ENCODE measurements at places on chromosomes 6 and 20. TPM values are rescaled to one million over a fixed set of nuclear protein-coding genes. Genes with fewer than 3 reads are reported as not detected.

The SNX3 gene
- 143 TPM for total RNA-seq

The LSM2 gene
- 41.6 TPM for total RNA-seq

The SIRPG gene
- total RNA-seq: 2.5 TPM

GRCh38 chr6:75855052-75855451, 106.0 kb downstream of the MYO6 start:
- H3K27ac ChIP-seq: no peak overlapping the region
- DNase-seq: no peak
- H3K4me1 ChIP-seq: peaks cover 2% of the 10 kb centered on the region
- no peaks in the 10 kb centered on the region for H3K27me3 ChIP-seq
- peaks cover 5% of the 10 kb centered on the region for H3K36me3 ChIP-seq
- H3K4me3 ChIP-seq: no peak overlapping the region

DNA sequence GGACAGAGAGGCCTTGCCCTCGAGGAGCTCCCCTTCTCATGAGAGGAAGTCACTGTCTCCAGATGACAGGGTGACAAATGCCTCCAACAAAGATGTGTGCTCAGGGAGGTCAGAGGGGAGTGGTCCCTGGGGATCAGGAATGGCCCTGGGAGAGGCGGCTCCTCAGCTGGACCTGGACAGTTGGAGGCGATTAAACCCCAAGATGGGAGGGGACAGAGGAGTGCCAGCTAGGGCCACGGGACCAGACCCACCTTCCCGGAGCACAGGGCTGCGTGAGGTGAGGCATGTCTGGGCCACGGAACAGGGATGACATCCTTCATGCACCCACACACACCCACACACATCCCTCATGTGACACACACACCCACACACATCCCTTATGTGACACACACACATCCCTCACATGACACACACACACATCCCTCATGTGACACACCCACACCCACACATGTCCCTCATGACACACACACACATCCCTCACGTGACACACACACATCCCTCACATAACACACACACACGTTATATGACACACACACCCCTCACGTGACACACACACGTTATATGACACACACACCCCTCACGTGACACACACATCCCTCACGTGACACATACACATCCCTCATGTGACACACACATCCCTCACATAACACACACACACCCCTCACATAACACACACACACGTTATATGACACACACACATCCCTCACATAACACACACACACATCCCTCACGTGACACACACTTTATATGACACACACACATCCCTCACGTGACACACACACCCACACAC, 57.4 kb upstream of the SLCO4A1 start:
- no peak overlapping the region for H3K27ac ChIP-seq
- H3K36me3 ChIP-seq: no peaks in the 10 kb centered on the region
- H3K4me3 ChIP-seq: no peak overlapping the region
- H3K27me3 ChIP-seq: peaks cover 8% of the 10 kb centered on the region

- no peak for DNase-seq
- H3K4me1 ChIP-seq: no peaks in the 10 kb centered on the region
- no peak overlapping the region for H3K27ac ChIP-seq
Observed at GRCh38 chr6:98579079-98579478, 255.3 kb upstream of the POU3F2 start.

- no peak for DNase-seq
- no peaks in the 10 kb centered on the region for H3K36me3 ChIP-seq
- no peaks in the 10 kb centered on the region for H3K27me3 ChIP-seq
- no peak overlapping the region for H3K27ac ChIP-seq
- H3K4me1 ChIP-seq: no peaks in the 10 kb centered on the region
- no peak overlapping the region for H3K4me3 ChIP-seq
Observed at GRCh38 chr6:53662457-53662856, 3.1 kb downstream of the KLHL31 start.

DNA sequence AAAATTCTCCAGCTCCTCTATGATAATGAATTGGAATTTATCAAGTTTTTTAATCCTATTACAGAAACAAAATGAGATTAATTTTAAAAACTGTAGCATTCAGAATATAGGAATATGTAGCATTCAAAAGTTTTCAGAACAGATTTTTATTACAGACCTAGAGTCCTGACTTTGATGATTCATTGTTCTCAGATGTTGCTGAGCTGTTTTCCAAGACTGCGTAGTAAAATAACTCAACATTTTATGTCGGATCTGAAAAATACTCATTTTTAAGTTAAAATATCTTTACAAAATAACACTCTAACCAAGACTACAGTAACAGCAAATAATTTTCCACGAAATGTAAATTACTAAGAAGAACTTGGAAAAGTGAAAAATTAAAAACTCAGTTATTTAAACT, 67.1 kb downstream of the SYCP2 start:
- H3K27me3 ChIP-seq: no peaks in the 10 kb centered on the region
- no peak overlapping the region for H3K27ac ChIP-seq
- DNase-seq: peak; percentile 4

- no peak overlapping the region for H3K27ac ChIP-seq
- no peaks in the 10 kb centered on the region for H3K27me3 ChIP-seq
- H3K4me3 ChIP-seq: no peak overlapping the region
- no peaks in the 10 kb centered on the region for H3K36me3 ChIP-seq
Observed at GRCh38 chr6:139905404-139906052, 531.1 kb upstream of the CITED2 start.

- H3K27ac ChIP-seq: no peak overlapping the region
- H3K4me1 ChIP-seq: peaks cover 5% of the 10 kb centered on the region
- DNase-seq: no peak
- H3K4me3 ChIP-seq: no peak overlapping the region
- no peaks in the 10 kb centered on the region for H3K36me3 ChIP-seq
Observed at GRCh38 chr6:143692696-143693095, 14.9 kb downstream of the PHACTR2 start.

DNA sequence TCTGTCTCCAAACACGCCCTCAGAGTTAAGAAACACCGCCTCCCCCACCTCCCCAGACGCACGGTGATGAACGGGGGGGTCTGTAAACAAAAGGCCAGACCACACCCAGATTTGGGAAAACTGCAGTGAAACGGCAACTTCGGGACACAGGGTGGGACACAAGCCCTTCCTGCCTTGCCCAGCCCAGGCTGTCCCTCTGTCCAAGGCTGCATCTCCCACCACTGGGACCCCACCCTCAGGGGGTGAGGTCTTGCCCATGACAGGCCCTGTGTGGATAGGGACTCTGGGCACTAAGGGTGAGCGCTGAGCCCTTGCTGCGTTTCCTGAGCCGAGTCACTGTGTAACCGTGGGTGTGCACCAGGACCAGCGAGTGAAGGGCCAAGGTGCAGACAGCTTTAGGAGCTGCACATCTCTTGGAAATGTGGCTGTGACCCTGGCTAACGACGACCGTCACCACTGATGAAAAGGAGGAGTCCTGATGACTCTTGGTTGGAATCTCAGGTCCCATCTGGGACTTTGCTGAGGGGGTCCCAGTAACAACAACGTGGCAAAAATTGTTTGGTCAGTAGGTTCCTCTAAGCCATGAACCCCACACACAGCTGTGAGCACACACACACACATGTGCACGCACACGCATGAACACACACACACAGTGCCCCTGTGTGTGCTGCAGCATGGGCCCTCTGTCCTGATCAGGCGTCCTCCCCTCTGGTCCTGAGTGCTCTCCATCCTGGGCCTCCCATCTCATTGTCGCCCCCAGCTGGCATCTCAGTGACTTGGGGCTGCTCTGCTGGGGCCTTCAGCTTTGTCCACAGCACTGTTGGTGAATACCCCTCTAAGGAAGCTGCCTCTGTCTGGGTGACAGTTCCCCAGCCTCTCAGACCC, 100.6 kb downstream of the RAMACL start:
- H3K27ac ChIP-seq: no peak overlapping the region
- no peaks in the 10 kb centered on the region for H3K27me3 ChIP-seq
- H3K4me3 ChIP-seq: no peak overlapping the region

- no peak overlapping the region for H3K4me3 ChIP-seq
- H3K27ac ChIP-seq: no peak overlapping the region
- DNase-seq: no peak
- H3K4me1 ChIP-seq: no peaks in the 10 kb centered on the region
Observed at GRCh38 chr20:12902992-12903391, 105.8 kb upstream of the SPTLC3 start.

DNA sequence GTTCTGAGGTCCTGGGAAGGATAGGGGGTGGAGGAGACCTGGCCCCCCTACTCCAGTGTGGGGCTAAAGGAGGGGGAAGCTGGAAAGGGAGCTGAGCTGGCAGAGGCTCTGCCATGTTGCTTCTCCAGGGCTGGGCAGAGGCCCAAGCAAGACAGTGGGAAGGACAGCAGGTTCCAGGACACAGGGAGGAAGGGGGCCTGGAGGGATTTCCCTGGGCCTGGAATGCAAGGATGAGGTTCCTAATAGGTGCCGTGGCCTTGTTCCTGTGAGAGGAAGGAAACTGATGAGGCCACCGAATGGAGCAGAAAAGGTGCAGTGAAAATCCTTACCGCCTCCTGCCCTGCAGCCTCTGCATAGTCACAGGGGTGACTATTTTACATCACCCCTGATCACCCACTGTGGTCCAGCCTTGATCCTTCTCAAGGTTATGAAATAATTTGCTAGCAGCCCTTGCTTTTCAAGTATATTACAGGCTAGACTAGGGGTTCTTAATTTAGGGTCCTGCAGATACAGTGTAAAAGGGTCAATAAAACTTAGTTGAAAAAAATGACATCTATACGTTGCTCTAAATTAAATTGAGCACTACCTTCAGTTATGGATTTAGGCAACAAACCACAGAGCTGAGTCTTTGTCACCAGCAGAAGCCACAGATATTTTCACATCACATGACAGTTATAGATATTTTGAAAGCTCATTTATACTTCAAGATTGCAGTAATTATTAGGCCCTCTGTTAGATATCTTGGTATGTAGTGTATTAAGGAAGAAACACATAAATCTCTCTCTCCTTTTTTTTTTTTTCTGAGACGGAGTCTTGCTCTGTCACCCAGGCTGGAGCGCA, 45.7 kb upstream of the RNF24 start:
- DNase-seq: peak; percentile 26
- no peaks in the 10 kb centered on the region for H3K27me3 ChIP-seq
- no peaks in the 10 kb centered on the region for H3K36me3 ChIP-seq
- H3K4me1 ChIP-seq: no peaks in the 10 kb centered on the region
- H3K27ac ChIP-seq: no peak overlapping the region

- DNase-seq: peak; percentile 33
- no peaks in the 10 kb centered on the region for H3K36me3 ChIP-seq
- H3K4me3 ChIP-seq: no peak overlapping the region
- no peaks in the 10 kb centered on the region for H3K4me1 ChIP-seq
- H3K27me3 ChIP-seq: no peaks in the 10 kb centered on the region
Observed at GRCh38 chr6:162478192-162478671, 249.3 kb downstream of the PRKN start.

DNA sequence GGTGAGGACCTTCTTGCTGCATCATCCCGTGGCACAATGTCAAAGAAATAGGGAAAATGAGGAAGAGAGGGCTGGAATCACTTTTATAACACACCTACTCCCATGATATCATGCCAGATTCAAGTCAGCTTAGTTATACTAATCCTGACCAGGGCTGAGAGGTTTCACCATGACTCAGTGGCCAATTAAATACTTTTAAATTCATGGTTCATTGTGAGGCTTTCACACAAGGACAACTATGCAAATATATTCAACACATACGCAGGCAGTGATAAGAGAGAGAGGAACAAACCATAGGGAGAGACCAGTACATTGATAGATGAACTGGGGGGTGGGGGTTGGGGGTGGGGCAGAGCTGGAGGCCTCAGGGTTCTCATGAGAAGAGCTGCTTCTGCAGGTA, 313.1 kb downstream of the LRFN2 start:
- no peaks in the 10 kb centered on the region for H3K27me3 ChIP-seq
- H3K4me3 ChIP-seq: no peak overlapping the region
- H3K27ac ChIP-seq: no peak overlapping the region
- no peaks in the 10 kb centered on the region for H3K36me3 ChIP-seq
- H3K4me1 ChIP-seq: no peaks in the 10 kb centered on the region

- no peak overlapping the region for H3K4me3 ChIP-seq
- H3K4me1 ChIP-seq: peaks cover 3% of the 10 kb centered on the region
- peak; percentile 30 for DNase-seq
- no peaks in the 10 kb centered on the region for H3K27me3 ChIP-seq
- no peak overlapping the region for H3K27ac ChIP-seq
Observed at GRCh38 chr6:168218785-168219566, 100.6 kb downstream of the DACT2 start.

DNA sequence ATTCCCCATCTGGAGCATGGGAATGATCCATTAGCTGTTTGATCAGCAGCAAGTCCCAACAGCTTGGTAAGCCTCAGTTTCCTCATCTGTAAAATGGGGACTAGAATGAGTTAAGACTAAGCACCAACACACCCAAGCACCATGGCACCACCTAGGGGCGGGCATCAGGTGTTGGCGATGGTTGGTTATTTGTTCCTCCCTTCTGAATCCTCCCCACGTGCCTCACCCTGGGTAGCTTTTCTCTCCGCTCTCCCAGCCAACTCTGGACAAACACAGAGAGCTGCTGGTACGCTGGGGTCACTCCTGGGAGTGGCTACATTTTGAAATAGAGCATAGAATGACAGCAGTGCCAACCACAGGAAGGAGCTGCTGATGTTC, 13.3 kb upstream of the ITPR3 start:
- no peak overlapping the region for H3K4me3 ChIP-seq
- H3K36me3 ChIP-seq: no peaks in the 10 kb centered on the region
- no peaks in the 10 kb centered on the region for H3K27me3 ChIP-seq
- H3K27ac ChIP-seq: no peak overlapping the region
- no peaks in the 10 kb centered on the region for H3K4me1 ChIP-seq
- peak; percentile 44 for DNase-seq
